ENCODE measurements at places on chromosomes 4 and X.

DNA sequence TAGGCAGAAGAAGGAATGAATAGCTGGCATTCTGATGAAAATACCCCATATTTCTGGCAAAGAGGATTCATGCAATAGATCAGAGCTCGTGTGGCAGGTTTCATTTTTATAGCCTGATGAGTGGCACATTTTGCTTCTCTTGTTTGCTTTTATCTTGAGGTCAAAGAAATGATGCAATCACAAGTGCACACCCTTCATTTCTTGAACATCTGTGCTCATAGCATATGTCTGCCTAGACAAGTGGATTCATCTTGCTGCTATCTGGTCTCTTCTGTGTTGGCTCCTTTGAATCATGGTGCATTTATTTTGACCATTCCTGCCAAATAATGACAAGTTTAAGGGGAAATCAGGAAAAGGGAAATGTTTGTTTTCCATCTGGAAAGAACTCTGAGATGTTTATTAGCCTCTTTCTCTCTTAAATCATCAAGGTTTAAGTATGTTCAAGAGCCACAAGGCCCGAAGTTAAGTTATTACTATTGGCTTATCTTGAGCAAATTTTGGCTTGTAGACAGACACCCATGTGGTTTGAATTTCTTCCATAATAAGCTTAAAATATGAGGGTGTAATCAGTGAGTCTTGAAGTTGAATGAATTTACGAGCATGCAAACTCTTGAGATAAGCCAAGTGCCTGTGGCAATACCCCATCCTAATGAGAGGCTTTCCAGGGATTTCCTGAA is 59.3 kb upstream of the HS3ST1 start:
- no peak for DNase-seq

DNA sequence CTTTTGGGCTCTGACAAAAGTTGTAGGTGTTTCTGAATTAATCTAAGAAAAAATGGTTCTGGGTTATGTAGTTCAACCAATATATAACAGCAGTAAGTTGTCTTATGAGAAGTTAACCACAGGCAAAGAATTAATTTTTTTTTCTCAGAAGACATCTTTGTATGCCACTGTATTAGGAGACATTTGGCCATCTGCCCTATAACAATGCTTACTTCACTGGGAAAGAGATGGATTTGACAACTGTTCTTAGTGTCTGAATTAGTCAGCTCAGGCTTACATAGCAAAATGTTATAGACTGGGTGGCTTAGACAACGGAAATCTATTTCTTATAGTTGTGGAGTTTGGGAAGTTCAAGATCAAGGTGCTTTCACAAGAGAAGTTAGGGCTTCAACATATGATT is 508.1 kb downstream of the STIM2 start:
- DNase-seq = no peak

- no peak for DNase-seq
These were observed 77.9 kb downstream of the AMELX start for GRCh38 chrX:11371106-11371505.

DNA sequence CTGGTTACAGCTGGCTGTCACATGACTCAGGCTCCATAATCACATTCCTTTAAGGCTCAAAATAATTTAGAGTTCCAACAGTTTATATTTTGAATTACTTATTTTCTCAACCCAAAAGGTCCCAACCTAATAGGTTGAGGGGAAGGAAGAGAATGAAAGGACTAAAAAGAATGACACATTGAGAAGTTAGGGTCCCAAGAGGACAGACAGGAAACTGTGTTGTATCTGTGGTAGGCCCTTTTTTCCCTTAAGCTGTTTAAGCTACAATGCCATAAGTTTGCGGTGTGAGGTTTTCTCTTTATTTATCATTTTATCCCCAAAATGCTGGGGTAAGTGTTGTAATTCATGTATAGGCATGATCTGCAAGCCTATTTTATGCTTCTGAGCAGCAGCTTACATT is 290.2 kb downstream of the ZNF674 start:
- no peak for DNase-seq

GRCh38 chr4:26120098-26120825 is 200.6 kb upstream of the RBPJ start:
- DNase-seq = no peak

- no peak for DNase-seq
These were observed 66.8 kb downstream of the COL25A1 start for GRCh38 chr4:109235683-109236082.

DNA sequence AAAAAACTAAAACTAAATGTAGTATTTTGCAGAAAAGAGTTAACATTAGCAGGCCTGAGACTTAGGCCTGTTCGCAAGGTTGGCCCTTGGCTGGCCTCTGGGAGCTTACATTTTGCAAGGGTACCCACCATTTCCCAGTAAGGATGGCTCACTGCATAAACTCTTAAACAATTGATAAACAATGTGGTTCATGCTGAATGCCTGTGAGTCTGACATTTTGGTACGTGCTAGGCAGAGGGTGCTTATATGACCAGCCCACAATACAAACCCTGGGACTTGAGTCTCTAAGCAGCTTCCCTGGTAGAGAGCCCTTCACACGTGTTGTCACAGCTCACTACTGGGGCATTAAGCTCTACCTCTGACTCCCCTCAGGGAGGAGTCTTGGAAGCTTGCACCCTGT is 7.4 kb downstream of the PRPS2 start:
- DNase-seq = no peak

GRCh38 chr4:97317671-97318070 is 825.6 kb downstream of the STPG2 start:
- no peak for DNase-seq

GRCh38 chr4:112642526-112642925 is 5.6 kb downstream of the LARP7 start:
- no peak for DNase-seq

- DNase-seq = no peak
These were observed 68.3 kb upstream of the SPANXB1 start for GRCh38 chrX:140933874-140934655.

DNA sequence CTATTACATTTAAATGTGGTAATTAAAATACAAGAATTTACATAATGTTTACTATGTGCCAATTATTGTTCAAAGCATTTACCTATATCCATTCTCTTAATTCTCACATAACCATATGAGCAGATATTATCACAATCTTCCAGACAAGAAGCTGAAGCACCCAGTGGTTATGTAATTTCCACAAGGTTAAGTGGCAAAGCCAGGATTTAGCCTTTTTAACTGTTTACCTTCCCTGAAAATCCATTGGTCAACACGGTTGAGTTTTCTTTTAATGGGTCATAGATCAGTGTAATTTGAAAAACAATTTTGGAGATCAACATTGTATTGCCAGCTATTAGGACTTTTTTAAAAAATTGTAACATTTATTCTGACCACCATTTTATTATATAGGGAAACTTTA is 11.4 kb downstream of the HSPA4L start:
- no peak for DNase-seq

DNA sequence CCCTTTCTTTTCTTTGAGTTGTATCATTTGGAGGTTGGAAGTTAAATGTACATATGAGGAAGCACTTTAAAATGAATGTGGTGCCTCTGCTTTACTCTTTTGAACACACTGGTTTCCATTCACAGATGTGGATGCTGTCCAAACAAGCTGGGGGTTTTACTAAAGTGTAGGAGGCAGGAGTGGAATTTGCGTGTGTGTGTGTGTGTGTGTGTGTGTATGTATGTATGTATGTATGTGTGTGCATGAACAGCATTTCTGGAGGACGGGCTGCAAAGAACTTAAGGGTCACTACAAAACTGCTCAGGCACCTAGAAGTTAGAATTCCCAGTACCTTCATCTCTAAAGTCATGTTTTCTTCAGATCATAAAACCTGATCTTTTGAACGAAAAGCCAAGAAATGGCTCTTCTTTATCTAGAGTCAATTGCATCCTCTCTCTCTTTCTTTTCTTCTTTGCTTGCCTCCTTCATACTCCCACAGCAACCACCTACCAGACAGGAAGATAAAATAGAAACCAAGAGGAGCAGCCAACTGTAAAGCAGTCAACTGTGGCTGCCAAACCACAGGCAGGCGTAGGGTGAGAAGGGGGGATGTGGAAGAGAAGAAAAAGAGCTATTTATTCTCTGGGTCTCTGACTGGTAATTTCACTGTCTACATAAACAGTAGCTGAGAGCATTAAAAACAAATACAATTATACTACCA is 177.0 kb upstream of the RASGEF1B start:
- no peak for DNase-seq

DNA sequence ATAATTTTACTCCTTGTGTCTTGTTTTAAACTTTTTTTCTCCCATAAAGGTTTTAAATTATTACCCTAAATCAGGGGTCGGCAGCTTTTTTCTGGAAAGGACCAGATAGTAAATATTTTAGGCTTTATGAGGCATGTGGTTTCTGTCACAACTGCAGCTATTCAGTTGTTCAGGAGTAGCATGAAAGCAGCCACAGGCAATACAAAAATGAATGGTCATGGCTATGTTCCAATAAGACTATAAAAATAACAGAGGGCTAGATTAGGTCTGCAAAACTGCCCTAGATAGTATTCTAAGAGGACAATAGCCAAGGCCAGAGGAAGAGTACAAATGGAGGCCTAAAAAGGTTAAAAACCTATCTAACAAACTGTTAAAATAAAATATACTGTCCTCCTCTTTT is 24.6 kb downstream of the HERC5 start:
- no peak for DNase-seq

DNA sequence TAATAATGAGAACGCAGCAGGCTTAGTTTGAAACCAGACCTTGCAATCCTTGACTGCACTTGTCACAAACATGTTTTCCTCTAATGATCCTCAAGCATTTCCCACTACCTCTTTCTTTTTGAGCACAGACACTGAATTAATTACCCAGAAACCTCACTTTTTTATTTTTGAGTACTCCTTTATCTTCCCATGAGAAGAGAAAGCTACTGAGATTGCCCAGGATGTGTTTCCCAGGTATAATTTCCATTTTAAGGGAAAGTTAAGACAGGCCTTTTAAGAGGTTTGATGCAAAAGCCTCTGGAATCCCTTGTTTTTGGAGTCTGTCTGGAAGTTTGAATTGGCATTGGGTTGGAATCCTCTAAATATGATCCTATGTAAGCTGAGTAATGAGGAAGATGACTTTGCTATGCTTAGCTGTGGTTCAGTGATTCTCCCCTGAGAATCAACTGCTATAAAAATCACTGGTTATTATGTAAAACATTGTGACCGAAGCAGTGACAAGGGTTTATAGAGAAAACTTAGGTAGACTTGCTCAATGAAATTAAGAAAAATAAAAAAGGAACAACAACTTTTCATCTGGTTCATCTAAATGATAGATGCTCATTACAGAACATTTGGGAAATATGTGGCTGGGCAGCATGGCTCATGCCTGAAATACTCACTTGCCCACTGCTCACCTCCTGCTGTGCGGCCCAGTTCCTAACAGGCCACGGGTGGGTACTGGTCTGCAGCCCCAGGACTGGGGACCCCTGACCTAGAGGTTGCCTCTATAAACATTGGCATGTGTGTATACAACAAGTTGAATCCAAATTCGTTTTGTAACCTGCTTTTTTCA is 10.8 kb upstream of the RHOH start:
- no peak for DNase-seq

- DNase-seq = no peak
These were observed 8.2 kb downstream of the MED14 start for GRCh38 chrX:40727093-40727492.

DNA sequence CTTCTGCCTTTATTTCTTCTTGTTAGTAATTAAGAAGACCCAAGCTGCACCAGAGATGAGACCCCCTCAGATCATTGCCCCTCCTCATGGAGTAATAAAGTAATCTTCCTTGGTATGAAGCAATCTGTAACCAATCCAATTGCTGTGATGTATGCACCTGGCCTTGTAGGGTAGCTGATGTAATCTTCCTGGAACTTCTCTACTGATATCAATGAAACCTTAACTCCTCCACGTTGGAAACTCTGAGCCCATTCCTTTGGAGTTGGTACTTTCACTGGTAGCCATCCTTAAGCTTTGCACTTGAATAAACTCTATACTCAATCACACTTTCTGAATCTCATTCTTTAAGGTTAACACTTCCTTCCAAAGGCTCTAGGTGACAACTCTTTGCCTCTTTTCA is 31.6 kb upstream of the NSG1 start:
- DNase-seq = no peak

DNA sequence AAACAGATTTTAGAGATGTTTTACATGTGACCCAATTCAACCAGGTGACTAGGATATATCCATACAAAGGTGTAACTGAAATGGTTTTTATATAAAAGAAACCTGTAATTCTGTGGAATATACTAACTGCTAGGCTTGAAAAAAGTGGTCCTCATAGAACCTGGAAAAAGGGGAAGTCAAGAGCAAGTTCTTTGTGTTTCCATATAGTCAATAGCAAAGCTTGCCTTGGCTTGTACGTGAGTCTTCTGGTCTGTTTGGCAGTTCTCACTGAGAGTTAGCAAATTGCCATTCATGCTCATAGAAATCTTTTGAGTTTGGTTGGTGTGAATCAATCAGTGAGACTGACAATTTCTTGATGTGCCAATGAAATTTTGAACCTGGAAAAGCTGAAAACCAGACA is 79.4 kb upstream of the SMIM10 start:
- no peak for DNase-seq

GRCh38 chrX:113370006-113370405 is 529.4 kb upstream of the AMOT start:
- DNase-seq = no peak

GRCh38 chrX:10393899-10394298 is 226.5 kb downstream of the MID1 start:
- DNase-seq = no peak

DNA sequence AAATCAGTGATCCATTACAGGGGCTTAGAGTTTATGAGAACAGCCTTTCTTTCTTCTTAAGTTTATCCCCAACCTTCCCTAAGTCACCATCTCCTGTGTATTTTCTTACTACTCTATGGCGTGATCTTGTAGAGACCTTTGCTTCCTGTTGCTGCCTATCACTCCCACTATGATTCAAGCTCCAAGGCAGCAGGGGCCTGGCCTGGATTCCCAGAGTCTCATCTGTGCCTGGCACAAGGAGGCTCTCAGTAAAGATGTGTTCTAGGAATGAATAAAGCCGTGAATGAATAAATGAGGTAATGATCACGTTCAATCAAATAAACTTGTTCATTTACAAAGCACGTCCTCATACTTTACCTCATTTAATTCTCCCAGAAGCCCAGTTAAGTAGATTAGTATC is 45.4 kb downstream of the CC2D2A start:
- no peak for DNase-seq

- no peak for DNase-seq
These were observed 165.6 kb upstream of the HCCS start for GRCh38 chrX:10945498-10945897.

- DNase-seq = no peak
These were observed 129.0 kb downstream of the TMEM47 start for GRCh38 chrX:34528081-34528480.

- DNase-seq = no peak
These were observed 185.6 kb downstream of the RAP1GDS1 start for GRCh38 chr4:98446499-98447375.

DNA sequence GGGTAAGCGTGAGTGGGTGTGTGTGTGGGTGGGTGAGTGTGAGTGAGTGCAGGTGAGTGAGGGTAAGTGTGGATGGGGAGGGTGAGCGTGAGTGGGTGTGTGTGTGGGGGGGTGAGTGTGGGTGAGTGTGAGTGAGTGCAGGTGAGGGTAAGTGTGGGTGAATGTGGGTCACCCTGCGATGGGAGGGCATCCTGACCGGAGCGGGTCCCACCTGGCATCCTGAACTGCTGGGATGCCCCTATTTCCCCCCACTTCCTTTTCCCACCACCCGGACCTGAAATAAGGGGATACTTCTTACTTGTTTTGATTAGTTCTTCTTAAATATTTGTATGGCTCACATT is 49.5 kb downstream of the ING2 start:
- DNase-seq = no peak

- DNase-seq = no peak
These were observed 17.3 kb upstream of the UVSSA start for GRCh38 chr4:1329408-1330371.

GRCh38 chr4:143357161-143357845 is 20.6 kb downstream of the GAB1 start:
- DNase-seq = no peak

- DNase-seq = no peak
These were observed 125.9 kb downstream of the MFAP3L start for GRCh38 chr4:169900241-169900845.
